ENCODE measurements at places on chromosomes 1 and 21.
A peak's percentile ranks its signal among the peaks of the same experiment; 100 is the strongest.

GRCh38 chr1:232317350-232317749 lies 312.6 kb downstream of the SIPA1L2 start:
- no peak for DNase-seq

DNA sequence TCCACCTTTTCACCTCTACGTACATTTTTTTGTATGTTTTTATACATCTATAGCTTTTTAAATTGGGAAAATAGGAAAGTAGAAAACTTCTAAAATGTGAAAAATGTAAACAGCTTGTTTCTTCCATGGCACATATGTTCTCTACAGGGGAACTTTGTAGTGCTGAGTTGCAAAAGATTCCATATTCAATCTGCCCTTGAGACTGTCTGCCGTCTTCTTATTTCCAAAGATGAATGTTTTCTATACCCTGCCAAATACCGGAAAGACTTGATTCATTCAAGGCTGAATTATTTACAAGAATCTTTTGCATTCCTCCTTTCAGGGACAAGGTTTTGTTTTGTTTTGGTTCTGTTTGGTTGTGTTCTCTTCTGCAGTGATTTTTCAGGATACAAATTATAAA lies 1334.5 kb upstream of the ADGRL4 start:
- no peak for DNase-seq

- DNase-seq = no peak
These were observed 8.0 kb downstream of the PLXNA2 start for GRCh38 chr1:208235982-208236761.

GRCh38 chr1:40034869-40035268 lies 5.7 kb upstream of the CAP1 start:
- DNase-seq = no peak

DNA sequence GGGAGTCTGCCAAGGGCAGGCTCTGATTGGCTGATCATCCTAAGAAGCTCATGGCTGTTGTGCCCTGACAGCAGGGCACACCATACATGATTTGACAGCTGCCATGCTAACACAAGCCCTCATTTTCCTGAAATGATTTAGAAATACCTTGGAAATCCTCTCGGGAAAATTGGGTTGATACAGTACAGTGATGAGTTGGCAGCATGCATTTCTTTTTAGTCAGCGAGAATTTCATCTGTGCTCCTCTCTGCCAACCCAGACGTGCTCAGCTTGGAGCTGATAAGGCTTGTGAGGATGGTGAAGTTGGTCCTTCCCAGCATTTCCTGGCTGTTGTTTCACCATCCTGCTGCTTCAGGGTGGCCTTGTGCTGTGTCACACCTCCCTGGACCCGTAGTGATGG lies 22.6 kb upstream of the KCNQ4 start:
- no peak for DNase-seq

DNA sequence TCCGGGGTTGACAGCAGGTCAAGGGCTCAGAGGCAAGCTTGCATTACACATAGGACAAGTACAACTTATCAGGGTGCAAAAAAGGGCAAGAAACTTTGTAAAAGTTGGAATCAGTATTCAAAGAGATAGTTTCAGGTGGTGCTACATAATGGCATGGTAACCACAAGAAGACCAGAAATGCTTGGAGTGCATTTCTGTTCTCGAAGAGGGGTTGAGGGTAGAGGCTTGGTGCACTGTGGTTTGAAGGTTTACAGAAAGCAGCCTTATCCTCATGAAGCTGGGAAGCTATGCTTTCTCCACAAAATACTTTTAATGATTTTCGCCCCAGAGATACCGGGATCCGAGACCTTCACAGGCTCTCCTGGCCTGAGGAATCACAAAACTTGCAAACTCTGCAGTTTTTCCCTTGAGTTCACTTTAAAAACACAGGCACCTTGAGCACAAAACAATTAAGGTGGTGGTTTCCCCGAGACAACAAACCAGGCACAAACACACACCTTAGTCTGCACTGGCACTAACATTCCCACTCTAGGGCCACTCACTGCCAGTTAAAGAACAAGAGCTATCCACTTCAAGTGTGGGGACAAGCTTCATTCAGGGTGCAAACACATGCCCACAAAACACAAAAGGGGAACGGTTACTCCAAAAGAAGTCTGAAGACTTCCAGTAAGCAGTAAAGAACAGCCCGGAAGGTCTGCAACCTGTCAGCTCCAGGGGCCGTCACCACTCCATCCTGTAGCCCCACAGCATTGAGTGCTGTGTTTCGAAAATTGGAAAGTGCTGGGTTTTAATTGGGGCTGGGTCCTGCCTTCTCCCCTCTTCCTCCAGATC lies 29.8 kb upstream of the NFIA start:
- DNase-seq = no peak

- DNase-seq = no peak
These were observed 42.9 kb downstream of the VPS13D start for GRCh38 chr1:12272770-12273169.

DNA sequence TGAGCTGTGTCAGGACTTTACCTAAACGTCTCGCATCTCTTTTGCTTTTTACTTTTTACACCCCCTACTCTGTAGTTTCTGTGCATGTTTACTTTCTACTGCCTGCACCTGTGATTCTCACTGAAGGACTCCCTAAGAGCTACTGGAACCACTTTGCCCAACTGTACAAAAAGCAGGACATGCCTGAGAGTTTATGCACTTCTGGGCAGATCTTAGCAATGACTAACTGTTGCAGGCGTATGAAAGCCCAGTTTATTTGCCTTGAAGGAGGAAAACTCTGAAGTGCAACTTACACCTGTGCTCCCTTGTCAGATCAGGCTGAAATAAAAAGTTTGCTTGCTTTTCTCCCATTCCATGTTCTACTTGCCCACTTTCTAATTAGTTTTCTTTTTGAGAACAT lies 467.0 kb upstream of the USP24 start:
- DNase-seq = no peak

- DNase-seq = no peak
These were observed 1.4 kb downstream of the RCC1 start for GRCh38 chr1:28507247-28507645.

DNA sequence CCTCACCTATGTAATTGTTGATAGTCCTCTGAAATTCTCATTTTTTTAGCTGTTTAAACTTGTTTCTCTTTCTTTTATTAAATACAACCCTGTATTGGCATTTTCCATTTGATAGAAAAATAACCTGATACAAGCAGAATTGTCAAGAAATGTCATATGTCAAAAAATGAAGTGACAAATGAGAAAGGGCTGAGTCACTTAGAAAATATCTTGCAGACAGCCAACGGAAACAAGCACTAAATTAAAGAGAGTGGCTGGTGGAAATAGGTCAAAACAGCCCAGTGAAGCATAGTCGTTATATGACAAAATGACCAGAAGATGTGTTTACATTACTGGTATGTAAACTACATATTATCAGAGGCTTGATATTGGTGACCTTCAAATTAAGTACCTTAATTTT lies 484.4 kb downstream of the PLA2G4A start:
- DNase-seq = no peak

- DNase-seq = no peak
These were observed 257.3 kb downstream of the KCNJ6 start for GRCh38 chr21:37658817-37659458.

DNA sequence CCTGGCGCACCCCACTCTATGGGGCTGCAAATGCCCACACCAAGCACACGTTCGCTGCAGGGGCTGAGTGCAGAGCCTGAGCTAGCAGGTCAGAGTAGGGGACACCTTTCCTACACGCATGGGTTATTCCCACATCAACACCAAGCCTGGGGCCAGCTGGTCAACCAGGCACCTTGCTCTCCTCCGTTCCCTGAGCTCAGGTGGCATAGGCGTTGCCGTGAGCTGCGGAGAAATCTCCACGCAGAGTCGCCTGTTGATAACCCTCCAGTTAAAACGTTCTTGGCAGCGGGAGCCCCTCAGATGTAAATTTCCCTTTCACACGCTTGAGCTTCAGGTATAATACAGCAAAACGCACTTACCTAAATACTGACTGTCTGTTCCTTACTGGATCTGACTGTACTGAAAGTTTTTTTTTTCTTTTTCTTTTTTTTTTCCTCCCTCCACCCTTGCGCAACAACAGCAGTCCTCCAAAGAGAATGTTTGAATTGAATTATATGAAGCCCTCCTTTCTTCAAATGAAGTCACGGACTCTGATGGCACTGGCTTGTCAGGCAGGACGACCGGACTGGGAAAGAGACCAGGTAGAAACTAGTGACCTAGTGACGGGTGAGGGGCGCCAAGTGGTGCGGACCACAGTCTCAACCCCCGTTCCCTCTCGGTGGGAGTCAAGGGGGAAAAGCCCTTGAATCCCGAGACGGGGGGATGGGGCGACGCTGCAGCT lies 2.1 kb downstream of the BRINP3 start:
- DNase-seq = no peak

DNA sequence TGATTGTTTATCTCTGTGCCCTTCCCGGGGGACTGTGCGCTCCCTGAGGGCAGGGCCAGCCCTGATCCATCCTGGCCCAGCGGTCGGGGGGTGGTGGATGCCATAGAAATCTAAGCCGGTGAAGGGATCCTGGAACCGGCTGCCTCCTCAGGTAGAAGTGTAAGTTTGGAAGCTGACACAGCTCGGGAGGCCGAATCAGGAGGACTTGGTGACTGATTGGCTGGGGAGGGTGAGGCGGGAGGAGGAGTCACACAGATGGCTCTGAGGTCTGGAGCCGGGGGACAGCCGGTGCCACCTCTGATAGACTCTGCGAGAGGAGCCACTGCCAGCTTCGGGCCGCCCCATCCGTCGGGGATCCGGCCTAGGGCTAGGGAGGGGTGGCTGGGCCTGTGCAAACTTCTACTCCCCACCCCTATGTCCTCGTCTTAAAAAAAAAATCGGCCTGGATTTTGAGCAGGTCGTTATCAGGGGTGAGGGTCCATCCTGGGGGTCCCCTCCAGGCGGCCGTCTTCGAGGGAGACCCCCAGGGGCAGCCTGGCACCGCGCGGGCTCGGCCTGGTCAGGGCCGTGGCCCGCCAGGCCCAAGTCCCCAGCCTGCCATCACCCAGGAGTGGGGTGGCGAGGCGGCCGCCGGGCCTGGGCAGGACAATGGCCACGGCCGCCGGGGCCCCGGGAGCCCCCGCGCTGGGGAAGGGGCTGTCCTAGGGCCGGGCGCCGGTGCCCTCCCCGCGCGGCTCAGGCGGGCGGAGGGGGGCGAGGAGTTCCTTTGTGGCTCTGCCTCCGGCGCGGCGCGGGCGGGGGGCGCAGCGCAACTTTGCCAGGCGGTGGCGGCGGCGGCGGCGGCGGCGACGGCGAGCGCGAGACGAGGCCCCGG lies 708 bp upstream of the ZNF362 start:
- peak; percentile 30 for DNase-seq

All from nucleus accumbens (tissue), 56 donors.